Left colon (tissue), 2 donors: ENCODE measurements at places on chromosomes 11 and 22.

DNA sequence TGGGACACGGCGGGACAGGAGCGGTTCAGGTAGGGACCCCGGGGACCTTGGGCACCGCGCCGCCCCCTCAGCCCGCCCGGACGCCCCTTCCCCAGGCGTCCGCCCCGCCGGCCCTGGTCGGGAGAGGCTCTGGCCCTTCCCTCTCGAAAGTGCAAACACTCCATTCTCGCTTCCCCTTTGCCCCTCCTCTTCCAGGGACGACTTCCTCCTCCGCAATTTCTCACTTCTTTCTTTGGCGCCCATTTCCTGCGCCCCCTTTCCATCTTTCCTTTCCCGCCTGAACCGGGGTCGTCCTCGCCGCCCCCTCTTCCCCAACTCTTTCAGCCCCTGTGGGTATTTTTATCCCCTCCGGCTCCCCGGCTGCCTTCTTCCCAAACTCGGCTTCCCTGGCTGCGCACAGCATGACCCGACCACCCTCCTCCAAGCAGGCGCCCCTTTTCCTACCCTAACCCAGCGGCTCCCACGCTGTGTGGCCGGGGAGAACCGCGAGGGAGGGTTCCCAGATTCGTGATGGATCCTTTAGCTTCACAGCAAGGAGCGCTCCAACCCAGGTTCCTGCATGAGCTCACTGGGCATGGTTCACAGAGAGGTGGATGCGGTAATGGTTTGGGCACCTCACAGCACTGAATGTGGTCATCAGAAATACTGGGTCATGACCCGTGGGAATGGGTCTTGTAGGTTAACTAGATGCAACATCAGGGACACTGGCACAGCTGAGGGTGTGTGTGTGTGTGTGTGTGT is 689 bp downstream of the RAB39A start:
- no peak for DNase-seq

DNA sequence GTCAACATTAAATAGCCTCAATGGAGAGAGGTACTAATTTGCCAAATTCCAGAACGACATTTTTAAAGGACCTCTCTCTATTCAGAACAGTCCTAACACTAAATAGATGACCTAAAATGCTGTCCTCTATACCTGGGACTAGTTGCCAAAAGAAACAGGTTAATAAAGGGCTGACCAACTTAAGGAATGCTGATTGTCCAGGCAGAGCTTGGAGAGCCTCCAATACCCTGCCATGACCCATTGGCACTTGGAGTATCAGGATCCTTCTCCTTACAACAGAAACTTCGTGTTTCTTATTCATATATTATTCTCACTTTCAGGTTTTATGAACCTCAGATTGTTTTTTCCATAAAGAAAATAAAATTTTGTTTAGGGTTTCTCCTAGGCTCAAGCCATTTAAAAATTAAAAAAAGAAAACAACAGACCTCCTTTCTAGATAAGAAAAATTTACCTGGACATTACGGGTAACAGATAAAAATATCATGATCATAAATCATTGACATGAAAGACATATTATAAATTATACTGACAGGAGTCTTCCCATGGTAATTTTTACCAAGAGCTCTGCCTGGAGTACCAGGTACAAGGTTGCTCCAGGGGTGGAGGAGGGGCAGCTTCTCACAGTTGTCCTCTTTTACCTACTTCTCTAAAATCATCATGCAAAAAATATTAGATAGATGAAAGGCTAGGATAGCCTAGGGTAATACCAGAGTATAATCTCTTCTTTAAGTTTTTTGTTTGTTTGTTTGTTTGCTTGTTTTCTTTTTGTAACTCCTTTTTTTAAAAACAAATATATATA is 2.0 kb downstream of the LRRC4C start:
- DNase-seq = no peak

DNA sequence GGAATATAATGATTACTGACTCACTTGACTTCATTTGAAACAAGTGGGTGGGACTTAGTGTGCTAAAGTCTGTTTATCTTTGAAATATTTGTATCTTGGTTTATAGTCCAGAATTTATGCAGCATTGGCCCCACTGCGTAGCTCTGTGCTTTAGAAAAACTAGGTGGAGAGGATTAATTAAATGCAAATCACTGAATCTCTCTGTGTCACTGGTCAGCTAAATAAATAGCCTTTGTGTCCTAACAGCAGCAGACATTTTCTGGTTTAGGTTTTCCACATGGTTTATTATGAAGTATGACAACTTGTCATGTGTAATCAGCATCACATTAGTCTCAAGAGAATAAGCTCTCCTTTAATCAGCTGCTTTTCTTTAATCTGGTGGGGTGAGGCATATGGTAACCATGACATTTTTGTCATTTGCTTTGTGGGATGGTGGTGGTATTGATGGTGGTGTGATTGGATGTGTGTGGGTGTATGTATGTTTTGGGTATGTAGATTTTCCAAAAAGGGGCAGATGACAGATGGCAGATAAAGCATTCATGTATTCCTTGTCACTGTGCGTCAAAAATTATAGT is 33.9 kb downstream of the BCL2L13 start:
- DNase-seq = no peak

- DNase-seq = no peak
These were observed 24.2 kb downstream of the EIF3F start for GRCh38 chr11:8011371-8011770.

DNA sequence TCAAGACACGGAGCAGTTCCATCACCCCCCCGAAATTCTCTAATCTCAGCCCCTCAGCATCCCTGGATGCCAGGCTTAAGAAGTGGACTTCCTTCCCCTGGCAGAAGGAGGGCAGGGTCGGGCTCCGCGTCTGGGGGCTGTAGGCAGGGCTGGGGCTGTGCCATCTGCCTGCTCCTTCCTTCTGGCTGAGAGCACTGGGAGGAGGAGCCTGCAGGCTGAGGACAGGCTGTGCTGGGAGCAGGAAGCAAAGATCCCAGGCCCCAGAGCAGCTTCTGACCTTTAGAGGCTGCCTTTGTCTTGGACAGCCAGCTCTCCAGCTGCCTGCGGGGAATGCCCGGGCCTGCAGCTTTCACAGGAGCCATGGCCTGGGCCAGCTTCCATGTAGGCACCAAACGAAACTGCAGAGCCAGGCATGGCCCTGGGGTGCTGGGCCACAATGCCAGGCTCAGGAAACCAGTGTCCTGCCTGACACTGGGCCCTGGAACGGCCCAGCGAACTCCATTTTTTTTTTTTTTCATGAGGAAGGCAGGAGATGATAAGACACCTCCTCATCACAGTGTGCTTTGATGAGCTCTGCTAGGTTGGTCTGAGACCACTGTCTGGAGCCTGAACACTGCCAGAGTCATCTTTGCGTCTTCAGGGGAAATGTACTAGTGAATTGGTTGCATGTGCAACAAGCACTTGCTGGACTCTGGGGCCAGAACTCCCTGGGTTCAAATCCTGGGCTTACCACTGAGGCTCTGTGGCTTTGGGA is 67.9 kb downstream of the MCM5 start:
- DNase-seq = peak; percentile 86

DNA sequence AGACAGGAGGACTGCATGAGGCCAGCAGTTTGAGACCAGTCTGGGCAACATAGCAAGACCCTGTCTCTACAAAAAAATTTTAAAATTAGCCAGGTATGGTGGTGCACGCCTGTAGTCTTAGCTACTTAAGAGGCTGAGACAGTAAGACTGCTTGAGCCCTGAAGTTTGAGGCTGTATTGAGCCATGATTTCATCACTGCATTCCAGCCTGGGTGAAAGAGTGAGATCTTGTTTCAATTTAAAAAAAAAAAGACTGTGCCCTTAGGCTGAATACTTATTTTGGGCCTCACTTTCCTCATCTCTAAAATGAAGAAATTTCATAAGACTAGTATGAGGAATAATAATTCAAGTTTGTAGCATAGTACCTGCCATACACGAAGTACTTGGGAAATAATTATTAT is 6.9 kb downstream of the AQP11 start:
- no peak for DNase-seq

DNA sequence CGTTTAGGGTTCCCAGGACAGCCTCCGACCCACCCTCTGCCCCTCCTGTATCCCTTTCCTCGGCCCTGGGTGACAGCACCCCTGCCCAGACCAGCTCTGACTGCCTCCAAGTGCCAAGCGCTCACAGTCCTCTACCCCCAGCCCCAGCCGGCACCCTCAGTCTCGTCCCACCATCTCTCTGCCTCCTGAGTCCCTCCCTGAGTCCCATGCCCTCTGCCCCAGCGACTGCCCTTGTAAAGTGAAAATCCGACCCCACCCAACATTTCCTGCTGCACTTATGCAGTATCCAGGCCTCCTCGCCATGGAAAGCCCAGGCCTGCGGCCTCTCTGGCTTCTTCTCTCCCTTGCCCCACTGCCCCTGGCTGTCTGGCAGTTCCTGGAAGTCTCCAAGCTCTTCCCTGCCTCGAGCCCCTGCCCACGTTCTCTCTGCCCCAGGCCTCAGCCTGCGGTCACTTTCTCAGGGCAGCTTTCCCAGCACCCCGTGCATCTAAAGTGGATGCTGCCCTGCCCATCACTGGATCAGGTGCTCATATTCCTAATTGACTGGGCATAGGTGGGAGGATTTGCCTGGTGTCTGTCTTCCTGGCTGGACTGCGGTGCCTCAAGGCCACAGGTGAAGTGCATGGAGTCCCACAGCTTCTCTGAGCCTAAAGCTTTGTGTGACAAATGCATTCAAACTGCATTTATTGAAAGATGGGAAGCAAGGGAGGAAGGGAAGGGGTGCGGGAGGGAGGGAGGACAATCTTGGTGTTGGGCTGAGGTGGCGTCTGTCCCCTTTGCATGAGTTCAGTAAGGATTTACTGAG is 17.7 kb upstream of the IL2RB start:
- peak; percentile 75 for DNase-seq
